Astrocyte (in vitro differentiated cells and primary cell): ENCODE measurements at places on chromosomes 16 and 17. TPM values are rescaled to one million over a fixed set of nuclear protein-coding genes. Genes with fewer than 3 reads are reported as not detected.

The FOXO3B gene
- 7.1 and 9.8 TPM in 2 replicates for total RNA-seq

- H3K4me1 ChIP-seq, result peaks cover 22% of the 10 kb centered on the region
- no peak for DNase-seq
- H3K4me3 ChIP-seq, result no peak overlapping the region
- H3K27me3 ChIP-seq, result no peaks in the 10 kb centered on the region
- H3K27ac ChIP-seq, result peak overlapping the region; percentile 76
- H3K36me3 ChIP-seq, result no peaks in the 10 kb centered on the region
These were observed 8.2 kb upstream of the MMP2 start for GRCh38 chr16:55470533-55471371.

DNA sequence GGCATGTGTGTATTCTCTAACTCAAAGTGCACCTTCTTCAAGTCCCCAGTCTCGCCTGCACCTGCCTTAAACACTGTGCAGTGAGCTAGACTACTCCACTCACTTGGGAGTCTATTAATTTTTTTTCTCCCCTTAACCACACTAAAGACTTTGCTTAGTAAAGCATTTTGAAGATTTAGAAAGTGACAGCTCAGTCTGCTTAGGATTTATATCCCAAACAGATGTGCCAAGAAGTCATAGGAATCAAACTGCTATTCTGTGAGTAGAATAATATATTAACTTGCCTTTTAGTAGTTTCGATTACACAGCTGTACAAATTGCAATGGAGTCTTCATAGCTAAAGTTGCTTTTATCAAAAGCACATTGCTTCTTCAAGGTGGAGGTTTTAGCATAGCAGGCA, 47.2 kb upstream of the MED13 start:
- H3K27ac ChIP-seq, result no peak overlapping the region
- no peak overlapping the region for H3K4me3 ChIP-seq
- H3K36me3 ChIP-seq, result no peaks in the 10 kb centered on the region
- DNase-seq, result no peak
- no peaks in the 10 kb centered on the region for H3K4me1 ChIP-seq

GRCh38 chr17:12967962-12968361, 49.9 kb downstream of the ELAC2 start:
- DNase-seq, result no peak
- no peaks in the 10 kb centered on the region for H3K27me3 ChIP-seq
- H3K36me3 ChIP-seq, result no peaks in the 10 kb centered on the region

GRCh38 chr17:83194186-83194561, 114.8 kb downstream of the METRNL start:
- no peaks in the 10 kb centered on the region for H3K36me3 ChIP-seq
- H3K27ac ChIP-seq, result no peak overlapping the region
- H3K4me1 ChIP-seq, result peaks cover 25% of the 10 kb centered on the region
- DNase-seq, result no peak
- no peaks in the 10 kb centered on the region for H3K27me3 ChIP-seq

DNA sequence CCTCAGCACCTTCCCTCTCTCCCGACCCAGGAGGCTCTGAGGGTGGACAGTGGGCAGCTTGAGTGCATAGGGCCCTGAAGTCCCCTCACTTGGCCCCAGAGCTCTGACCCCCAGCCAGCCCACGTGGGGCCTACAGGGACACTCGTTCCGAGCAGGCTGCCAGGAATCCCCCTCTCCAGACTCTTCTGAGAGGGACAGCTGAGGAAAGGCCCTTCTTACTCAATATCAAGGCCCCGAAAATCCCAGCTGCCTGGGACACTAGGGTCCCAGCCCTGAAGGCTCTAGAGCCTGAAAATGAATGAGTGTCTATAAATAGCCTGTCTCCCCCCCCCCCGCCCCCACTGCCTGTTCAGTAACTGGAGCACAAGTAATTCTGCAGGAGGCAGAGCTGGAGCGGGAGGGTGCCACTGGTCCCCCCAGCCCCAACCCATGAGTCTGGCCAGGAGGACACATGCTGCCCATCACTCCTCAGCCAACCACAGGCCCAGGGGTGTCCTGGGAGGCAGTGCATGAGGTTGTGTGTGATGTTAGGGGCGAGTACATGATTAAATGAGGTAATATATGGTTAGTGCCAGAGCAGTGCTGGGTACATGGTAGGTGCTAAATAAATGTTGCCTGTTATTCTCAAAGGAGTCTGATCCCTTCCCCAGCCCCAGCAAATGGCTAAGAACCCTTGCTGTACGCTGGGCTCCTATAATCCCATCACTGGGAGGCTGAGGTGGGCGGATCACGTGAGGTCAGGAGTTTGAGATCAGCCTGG, 11.6 kb downstream of the ADAM11 start:
- peaks cover 5% of the 10 kb centered on the region for H3K4me1 ChIP-seq
- no peaks in the 10 kb centered on the region for H3K36me3 ChIP-seq
- no peak overlapping the region for H3K4me3 ChIP-seq
- H3K27me3 ChIP-seq, result no peaks in the 10 kb centered on the region

The SPATA22 gene
- total RNA-seq, result not detected in 2 replicates

The NOB1 gene
- 41.9 and 46.0 TPM in 2 replicates for total RNA-seq

GRCh38 chr17:50170662-50171370, 5.0 kb downstream of the SGCA start:
- no peak overlapping the region for H3K4me3 ChIP-seq
- no peak overlapping the region for H3K27ac ChIP-seq
- H3K36me3 ChIP-seq, result no peaks in the 10 kb centered on the region
- H3K4me1 ChIP-seq, result peaks cover 18% of the 10 kb centered on the region
- DNase-seq, result no peak

The KATNIP gene
- total RNA-seq, result 18.1 and 21.1 TPM in 2 replicates

The STH gene
- not detected in 2 replicates for total RNA-seq

DNA sequence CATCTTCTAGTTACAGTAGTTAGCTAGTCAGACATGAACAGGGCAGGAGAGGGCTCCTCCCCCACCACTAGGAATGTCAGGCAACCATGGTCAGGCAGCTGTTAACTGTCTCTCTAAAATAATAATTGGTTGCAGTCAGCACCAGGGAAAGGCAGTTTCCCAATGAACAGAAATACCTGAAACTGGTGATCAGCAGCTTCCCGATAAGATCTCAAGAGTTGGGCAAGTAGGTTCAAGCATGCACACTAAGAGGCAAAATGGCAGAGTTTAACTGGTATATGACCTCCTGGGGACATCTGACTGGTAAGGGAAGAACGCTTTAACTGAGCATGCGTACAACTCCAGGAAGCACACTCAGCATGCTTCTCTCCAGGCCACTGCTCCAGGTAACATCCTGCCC, 12.6 kb upstream of the XYLT1 start:
- no peak overlapping the region for H3K27ac ChIP-seq
- H3K36me3 ChIP-seq, result no peaks in the 10 kb centered on the region
- no peak overlapping the region for H3K4me3 ChIP-seq

The LPO gene
- total RNA-seq, result not detected in 2 replicates

DNA sequence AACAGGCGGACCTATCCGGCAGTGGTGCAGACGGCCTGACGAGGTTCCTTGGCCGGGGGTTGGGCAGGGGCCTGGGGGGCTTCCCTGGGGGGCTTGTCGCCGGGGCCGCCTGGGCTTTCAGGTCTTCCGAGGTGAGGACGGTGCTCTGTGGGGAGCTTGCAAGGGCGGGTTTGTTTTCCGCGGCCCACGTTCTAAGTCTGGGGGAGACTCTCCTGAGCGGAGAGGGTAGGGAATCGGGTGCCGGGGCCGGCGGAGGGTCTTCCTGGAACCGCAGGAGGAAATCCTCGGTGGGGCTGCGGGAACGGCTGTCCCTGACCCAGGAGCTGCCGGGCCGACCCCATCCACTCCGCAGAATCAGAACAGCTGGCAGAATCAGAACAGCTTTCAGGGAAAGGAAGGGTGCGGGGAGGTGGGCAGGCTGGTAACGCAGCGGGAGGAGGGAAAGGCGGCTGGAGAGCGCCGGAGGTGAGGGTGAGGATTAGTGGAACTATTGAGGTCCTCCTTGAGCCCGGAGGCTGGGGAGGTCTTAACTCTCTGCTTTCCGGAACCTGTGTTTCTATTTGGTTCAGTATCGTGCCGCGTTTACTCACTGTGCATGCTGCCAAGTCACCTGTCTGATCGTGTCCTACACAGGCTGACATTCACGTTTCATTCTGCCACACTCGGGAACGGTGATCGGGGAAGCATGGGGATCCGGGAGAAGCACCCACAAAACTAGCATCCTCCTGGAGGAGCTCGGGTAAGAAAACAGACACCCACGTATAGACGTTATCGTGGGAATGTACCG, 28.9 kb downstream of the CPSF4L start:
- peaks cover 19% of the 10 kb centered on the region for H3K4me1 ChIP-seq
- no peak for DNase-seq
- peak overlapping the region; percentile 86 for H3K4me3 ChIP-seq
- peaks cover 9% of the 10 kb centered on the region for H3K36me3 ChIP-seq

DNA sequence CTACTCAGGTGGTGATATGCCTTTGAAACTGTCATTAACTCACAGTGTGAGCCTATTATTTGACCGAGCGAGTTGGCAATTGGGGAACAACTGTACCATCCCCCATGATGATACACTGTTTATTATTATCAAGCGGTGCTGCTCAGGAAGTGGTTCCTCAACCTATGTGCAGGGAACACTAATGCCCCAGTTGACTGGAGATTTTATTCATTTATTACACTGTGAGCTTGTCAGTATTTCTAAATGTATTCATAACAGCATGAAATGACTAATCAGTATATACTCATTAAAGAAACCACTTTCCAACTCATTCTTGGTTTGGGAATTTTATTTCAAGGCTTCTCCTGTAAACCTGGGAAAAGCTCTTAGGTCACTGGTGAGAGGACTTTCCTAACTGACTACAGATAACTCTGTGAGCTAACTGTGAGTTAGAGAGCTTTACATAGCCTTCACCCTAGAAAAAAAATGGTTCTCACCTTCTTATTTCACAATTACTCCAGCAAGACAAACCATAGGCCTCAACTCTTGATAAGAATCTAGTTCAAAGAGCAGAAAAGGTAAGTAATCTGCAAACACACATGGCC, 42.4 kb downstream of the NXPH3 start:
- H3K4me3 ChIP-seq, result no peak overlapping the region
- H3K4me1 ChIP-seq, result no peaks in the 10 kb centered on the region
- peak; percentile 78 for DNase-seq
- peaks cover 13% of the 10 kb centered on the region for H3K36me3 ChIP-seq
- no peaks in the 10 kb centered on the region for H3K27me3 ChIP-seq

- no peak overlapping the region for H3K4me3 ChIP-seq
- no peaks in the 10 kb centered on the region for H3K27me3 ChIP-seq
- H3K36me3 ChIP-seq, result no peaks in the 10 kb centered on the region
- no peak for DNase-seq
- H3K4me1 ChIP-seq, result no peaks in the 10 kb centered on the region
These were observed 426.7 kb upstream of the CDH8 start for GRCh38 chr16:62462971-62463370.

The MMP2 gene
- total RNA-seq, result 1,220 and 1,246 TPM in 2 replicates

The FA2H gene
- 0.14 TPM in 1 of 2 replicates, not detected in the other for total RNA-seq

DNA sequence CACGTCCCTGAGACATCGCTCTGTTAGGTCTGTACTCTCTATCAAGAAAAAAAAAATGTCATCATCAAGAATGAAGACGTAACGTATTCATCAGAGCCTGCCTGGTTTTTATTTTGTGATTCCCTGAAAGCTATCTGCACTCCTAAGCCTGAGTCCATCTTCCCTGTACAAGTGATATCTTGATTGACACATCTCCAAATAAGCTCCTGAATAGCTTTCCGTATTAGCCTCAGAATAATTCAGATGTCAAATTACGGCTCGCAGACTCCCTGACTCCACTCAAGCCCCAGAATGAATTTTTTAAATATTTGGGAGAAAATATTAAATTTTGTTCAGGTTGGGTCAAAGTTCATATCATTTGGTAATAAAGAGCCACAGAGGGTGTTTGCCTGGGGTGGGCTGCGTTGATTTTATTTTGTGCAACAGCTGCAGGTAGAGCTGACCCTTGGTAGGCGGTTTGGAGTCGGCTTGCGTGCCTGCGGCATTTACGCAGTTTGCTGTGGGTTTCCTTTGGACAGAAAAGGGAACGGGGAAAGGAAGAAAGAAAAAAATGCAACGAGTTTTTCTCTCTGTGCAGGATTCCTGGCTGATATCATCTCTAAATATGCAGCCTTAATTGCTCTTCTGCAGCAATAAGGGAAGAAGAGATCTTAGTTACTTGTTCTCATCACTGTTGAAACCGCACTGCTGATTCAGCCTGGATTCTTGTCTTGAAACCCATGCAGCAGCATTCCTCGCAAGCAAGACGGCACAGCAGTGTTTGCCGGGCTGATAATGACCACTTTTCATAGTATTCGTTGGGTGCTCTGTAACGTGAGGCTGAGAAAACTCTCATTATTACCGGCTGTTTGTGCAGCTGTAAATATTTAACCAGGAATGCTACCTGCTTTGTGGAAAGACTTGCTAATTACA, 114.7 kb downstream of the IRX3 start:
- peaks cover 3% of the 10 kb centered on the region for H3K4me1 ChIP-seq
- no peak overlapping the region for H3K27ac ChIP-seq
- no peaks in the 10 kb centered on the region for H3K36me3 ChIP-seq
- H3K27me3 ChIP-seq, result peaks cover 16% of the 10 kb centered on the region
- H3K4me3 ChIP-seq, result no peak overlapping the region
- peak; percentile 89 for DNase-seq

DNA sequence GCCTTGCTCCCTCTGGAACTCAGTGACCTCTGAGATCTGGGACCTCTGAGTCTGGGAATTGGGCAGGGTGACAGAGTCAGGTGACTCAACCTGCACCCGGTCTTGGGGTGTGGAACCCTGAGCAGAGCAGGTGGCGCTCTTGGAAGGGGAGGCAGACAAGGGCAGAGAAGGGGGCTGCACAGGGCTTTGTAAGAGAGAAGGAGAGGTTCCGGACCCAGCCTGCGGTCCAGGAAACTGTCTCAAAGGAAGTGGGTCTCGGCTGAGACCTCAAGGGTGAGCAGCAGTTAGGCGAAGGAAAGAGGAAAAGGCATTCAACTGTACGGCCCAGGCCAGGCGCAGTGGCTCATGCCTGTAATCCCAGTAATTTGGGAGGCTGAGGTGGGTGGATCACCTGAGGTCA, 10.0 kb upstream of the RIPOR1 start:
- DNase-seq, result no peak
- H3K36me3 ChIP-seq, result no peaks in the 10 kb centered on the region
- H3K27me3 ChIP-seq, result no peaks in the 10 kb centered on the region
- H3K4me3 ChIP-seq, result no peak overlapping the region
- no peak overlapping the region for H3K27ac ChIP-seq

The NOL3 gene
- total RNA-seq, result 9.5 and 10.9 TPM in 2 replicates

DNA sequence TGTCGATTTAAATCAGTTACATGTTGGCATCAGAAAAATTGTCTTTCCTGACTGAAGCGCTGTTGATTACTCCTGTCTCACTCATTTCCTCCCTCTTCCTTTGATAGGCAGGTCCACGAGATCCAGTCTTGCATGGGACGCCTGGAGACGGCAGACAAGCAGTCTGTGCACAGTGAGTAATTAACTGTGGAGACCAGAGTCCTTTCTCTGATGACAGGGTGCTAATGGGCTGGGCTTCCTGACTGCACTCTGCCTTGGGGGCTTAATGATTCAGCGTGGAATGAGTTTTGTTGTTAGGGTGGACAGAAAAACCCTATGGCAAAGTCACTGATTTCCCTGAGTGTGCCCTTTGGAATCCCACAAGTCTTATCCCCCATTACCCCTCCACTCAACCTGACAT, 6.5 kb downstream of the GOSR2 start:
- peak overlapping the region; percentile 38 for H3K27ac ChIP-seq
- H3K4me3 ChIP-seq, result peak overlapping the region; percentile 16

The NOTUM gene
- total RNA-seq, result 0.89 and 1.7 TPM in 2 replicates

The USP43 gene
- 5.3 and 7.0 TPM in 2 replicates for total RNA-seq
